Osteocyte (in vitro differentiated cells): ENCODE measurements at places on chromosomes 5 and 9. TPM values are rescaled to one million over a fixed set of nuclear protein-coding genes. Genes with fewer than 3 reads are reported as not detected.

PCDHA4 gene
- total RNA-seq = 12.2 and 12.8 TPM in 2 replicates

DNA sequence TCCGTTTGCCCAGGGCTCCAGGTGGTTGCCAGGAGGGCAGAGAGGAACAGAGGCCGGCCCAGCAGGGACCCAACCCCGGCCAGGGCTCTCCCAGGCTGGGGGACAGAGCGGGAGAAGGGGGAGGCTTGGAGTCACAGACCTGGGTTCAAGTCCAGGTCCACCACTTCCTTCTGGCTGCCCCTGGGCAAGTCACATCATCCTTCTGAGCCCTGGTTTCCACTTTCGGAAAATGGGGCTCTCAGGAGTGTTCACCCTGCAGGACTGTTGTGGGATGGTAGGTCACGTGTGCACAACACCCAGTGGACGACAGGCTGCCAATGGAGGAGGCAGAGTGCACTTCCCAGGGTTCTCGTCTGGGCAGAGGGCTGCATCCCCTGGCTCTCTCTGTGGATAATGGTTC lies 245.4 kb downstream of the PBX3 start:
- no peak overlapping the region for H3K4me3 ChIP-seq
- H3K4me1 ChIP-seq = peaks cover 6% of the 10 kb centered on the region
- no peak overlapping the region for H3K27ac ChIP-seq
- H3K27me3 ChIP-seq = peaks cover 12% of the 10 kb centered on the region
- no peaks in the 10 kb centered on the region for H3K36me3 ChIP-seq
- DNase-seq = no peak

GABRA6 gene
- total RNA-seq = not detected in 2 replicates

DNA sequence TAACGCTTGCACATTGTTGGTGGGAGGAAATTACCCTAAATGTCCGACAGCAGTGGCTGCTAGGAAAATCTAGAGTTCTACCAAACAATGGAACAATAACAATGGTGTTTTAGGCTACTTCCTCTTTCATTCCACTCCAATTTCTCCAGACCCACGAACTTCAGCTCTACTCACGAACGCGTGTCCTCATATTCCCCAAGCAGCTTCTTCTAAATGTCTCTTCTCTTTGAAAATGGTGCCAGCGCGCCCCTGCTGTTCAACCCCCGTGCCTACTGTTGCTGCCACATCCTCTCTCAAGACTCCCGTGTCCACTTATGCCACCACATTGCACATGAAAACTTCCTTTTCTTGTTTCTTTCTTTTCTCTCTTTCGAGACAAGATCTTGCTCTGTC lies 25.6 kb downstream of the OR2V2 start:
- no peak for DNase-seq
- no peaks in the 10 kb centered on the region for H3K36me3 ChIP-seq
- peaks cover 32% of the 10 kb centered on the region for H3K4me1 ChIP-seq
- peaks cover 59% of the 10 kb centered on the region for H3K27me3 ChIP-seq
- H3K4me3 ChIP-seq = peak overlapping the region; percentile 40

SEMA5A gene
- 181 and 189 TPM in 2 replicates for total RNA-seq

- peaks cover 6% of the 10 kb centered on the region for H3K36me3 ChIP-seq
- peaks cover under 1% of the 10 kb centered on the region for H3K27me3 ChIP-seq
- DNase-seq = no peak
- no peak overlapping the region for H3K4me3 ChIP-seq
- H3K4me1 ChIP-seq = peaks cover 5% of the 10 kb centered on the region
Measured at GRCh38 chr5:127275641-127276193, 14.9 kb upstream of the MEGF10 start.

OCLN gene
- 4.4 and 4.5 TPM in 2 replicates for total RNA-seq

PCDHGB7 gene
- 6.2 and 8.8 TPM in 2 replicates for total RNA-seq

- H3K27ac ChIP-seq = no peak overlapping the region
- no peak overlapping the region for H3K4me3 ChIP-seq
- no peaks in the 10 kb centered on the region for H3K4me1 ChIP-seq
- DNase-seq = no peak
Measured at GRCh38 chr9:107118863-107119624, 164.0 kb upstream of the RAD23B start.

GRCh38 chr9:100466829-100467221 lies 6.1 kb upstream of the TMEFF1 start:
- H3K36me3 ChIP-seq = peaks cover 2% of the 10 kb centered on the region
- H3K4me3 ChIP-seq = no peak overlapping the region
- H3K4me1 ChIP-seq = no peaks in the 10 kb centered on the region
- DNase-seq = no peak
- H3K27me3 ChIP-seq = no peaks in the 10 kb centered on the region
